ENCODE measurements at places on chromosomes 2 and 18.

DNA sequence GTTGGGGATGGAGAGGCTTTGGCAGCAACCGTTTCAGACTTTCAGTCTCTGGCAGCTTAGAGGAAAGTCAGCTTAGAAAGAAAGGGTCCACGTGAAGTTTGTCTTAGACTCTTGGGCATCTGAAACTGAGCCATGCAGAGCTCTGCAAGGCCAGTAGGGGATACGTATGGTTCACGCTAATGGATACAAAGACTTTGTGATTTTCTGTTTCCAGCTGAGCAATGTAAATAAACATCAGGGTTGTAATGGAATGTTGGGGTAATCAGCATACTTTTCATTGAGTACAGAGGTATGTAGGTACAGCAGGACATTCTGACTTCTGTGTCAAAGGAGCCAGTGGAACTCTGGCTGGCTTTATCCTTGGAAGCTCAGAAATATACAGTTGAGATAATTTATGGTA lies 31.0 kb downstream of the RALB start:
- no peak for DNase-seq

DNA sequence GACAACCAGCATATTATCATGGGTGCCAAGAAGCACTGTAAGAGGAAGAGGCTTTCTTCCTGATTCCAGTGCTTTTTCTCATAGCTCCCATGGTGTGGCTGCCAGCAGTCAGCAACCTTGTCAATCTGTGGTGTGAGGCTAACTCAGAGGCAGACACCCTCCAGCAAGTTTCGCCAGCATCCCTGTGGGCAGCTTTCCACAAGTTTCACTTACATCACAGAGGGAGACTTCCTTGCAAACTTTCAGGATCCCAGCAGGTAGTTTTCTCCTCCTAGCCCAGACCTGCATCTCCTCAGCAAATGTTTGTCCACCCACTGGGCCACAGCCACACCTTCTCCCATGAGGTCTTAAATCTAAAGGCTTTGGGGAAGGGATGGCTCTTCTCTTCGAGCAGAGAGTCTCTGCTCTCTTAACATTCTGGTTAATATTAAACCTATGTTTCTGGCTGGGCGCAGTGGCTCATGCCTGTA lies 9.1 kb downstream of the DNAH7 start:
- no peak for DNase-seq

- DNase-seq, result no peak
Measured at GRCh38 chr2:34578641-34579040, 979.5 kb upstream of the FAM98A start.

DNA sequence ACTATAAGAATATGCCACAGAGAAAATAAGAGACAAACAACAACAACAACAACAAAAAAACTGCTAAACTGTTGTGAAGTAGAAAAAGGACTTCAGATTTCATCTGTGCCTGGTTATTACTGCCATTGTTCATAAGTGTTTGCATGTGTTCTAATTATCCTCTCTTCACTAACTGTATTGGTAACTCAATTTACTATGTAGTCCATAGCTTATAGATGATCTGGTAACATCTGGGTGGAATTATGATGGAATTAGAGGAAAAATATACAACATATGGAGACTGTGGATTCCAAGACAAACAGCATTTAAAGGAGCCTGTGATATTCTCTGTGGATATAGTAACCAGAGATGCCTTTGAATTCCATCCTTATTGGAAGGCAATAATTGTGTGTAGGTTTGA lies 1891.5 kb upstream of the PIK3C3 start:
- no peak for DNase-seq

DNA sequence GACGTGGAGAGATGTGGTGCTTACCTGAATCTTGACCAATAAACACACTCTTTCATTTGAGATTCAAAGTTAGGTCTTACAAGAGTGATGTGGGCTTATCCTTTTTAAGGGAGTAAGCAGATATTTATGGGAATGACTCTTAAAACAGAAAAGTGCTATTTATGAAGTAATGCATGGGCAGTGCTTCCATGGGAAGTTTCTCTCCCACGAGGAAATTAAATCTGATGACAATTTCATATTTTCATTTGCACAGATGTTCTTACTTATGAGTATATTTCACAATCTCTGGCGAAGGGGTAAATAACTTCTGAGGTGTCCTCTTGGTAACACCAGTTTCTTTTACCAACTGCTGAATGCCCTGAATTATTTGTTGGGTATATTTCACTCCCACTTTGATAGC lies 21.0 kb downstream of the PNPT1 start:
- no peak for DNase-seq

- no peak for DNase-seq
Measured at GRCh38 chr18:50013363-50014138, 181.4 kb downstream of the MYO5B start.

DNA sequence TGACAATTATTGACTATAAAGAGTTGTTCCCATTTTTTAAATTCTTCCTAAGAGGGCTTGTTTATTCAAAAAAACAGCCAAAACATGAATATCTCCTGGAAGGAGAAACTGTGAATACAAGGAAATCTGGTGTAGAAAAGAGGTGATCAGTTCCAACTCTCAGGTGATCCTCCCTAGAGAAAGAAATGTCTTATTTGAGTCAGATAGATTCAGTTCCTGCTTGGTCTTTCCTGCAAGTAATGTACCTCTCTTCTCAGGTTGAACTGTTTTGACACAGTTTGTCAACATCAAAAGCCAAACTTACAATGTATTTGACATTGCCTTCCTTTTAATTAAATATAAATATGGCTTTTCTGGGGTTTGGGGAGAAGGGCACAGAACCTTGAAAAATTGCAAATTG lies 567.4 kb downstream of the ARHGAP15 start:
- DNase-seq, result no peak

Data from RPMI8226 (cell line).